Left hindlimb (tissue), 1 donor: ENCODE measurements at places on chromosomes 4 and X.
A peak's percentile ranks its signal among the peaks of the same experiment; 100 is the strongest.

GRCh38 chrX:8037593-8038348 is 110.6 kb upstream of the PNPLA4 start:
- DNase-seq, result no peak

GRCh38 chr4:98928131-98928504 is 815 bp downstream of the EIF4E start:
- DNase-seq, result peak; percentile 83

- DNase-seq, result no peak
Measured at GRCh38 chr4:125044886-125045285, 269.9 kb upstream of the FAT4 start.

GRCh38 chrX:110321670-110322069 is 3.8 kb upstream of the AMMECR1 start:
- DNase-seq, result no peak

DNA sequence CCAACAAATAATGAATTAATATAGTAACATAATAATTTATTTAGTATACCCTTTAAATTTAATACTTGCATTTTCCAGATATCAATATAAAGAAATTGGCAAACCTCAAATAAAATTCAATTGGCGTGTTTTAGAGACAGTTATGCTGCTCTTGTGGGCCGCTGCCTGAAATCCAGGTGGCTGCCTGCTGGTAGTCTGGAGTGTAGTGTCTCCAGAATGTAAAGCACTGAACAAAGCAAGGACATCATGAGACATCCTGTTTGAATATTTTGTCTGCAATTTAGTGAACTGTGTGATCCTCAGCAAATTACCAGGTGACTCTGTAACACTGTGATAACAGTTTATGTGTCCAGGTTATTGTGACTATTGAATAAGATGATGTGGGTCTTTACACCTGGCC is 29.9 kb downstream of the ZFP42 start:
- no peak for DNase-seq

- no peak for DNase-seq
Measured at GRCh38 chr4:48237996-48238645, 31.5 kb downstream of the TEC start.

DNA sequence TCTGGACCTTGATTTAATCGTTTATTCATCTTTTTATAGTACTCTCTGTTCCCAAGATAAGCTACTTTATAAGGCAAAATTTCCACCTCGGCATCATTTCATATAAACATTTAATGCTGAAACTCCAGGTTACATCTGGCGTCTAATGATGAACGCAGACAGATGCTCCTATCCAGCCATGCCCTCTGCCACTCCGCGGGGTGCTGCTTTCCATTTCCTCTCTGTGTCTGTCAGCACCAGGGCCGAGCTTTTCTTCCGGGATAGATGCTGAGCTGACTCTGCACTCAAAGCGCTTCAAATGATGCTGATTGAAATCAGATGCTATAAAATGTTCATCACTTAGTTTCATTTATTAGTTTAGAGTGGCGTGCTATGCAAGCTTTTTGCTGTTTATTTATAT is 80.5 kb upstream of the HELT start:
- DNase-seq, result no peak

DNA sequence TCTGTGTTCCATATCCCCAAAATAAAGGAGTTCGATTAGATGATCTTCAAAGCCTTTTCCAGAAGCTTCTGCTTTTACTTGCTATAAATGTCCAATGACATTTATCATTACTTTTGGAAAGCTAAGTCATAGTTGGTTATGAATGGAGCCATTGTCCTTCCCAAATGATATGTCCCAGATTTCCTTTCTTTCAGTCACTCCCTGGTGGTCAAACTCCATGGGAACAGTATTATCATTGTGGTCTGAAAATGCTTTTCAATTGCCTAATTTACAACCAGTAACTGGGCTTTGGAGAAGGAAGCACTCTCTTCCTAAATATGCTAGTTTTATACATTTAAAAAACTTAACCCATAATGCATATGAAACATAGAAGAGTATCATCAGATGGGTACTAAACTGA is 571.5 kb upstream of the AMOT start:
- no peak for DNase-seq

DNA sequence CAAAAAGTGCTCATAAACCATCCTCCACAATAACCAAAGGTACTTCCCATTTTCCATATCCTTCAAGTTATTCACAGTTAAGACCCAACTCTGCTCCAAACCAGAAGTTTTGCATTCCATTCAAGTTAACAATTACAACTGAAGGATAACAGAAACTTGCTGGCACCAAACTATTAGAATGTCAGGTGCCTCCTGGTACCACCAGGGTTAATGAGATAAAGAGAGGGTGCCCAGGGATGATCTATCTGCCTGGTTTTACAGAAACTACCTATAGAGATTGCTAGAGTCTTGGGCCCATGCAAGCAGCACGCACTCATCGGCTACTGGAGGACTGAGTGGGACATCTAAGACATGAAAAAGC is 114.6 kb downstream of the RBM47 start:
- no peak for DNase-seq

GRCh38 chr4:114782415-114783214 is 184.0 kb downstream of the UGT8 start:
- DNase-seq, result no peak

- no peak for DNase-seq
Measured at GRCh38 chr4:16627999-16628398, 270.4 kb downstream of the LDB2 start.

DNA sequence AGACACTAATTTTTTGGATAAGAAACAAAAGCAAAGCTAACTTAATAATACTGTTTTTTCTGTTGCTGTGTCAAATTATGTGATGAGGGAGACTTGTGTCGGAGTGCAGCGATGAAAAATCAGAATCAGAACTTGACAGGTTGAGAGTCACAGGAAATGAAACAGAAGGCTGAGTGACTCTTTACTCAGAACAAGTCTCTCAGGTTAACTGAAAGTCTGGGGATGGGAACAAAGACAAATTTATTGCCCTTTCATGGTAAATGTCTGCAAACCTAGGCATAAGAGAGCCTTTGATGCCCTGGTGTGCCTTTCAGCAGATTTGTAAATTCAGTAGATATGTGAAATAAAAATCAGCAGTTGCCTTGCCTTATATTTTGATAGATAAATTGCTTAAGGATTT is 96.0 kb downstream of the ADGRL3 start:
- no peak for DNase-seq

DNA sequence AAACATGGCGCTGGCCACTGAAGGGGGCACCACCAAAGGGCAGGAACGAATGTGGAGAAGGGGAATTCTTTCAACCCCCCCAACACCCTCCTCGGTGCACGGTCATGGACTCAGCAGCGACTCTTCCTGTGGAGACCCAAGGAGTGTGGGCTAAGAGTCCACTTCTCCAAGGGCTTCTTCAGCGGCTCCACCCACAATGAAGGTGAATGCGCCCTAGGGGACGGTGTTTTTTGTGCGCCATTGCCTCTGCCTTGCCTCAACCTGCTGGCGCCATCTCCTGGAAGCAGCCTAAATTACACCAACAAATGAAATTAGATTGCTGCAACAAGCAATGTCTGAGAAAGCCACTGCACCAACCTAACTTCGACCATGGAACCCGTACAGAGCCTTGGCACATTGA is 169.2 kb upstream of the MAGEB18 start:
- no peak for DNase-seq

DNA sequence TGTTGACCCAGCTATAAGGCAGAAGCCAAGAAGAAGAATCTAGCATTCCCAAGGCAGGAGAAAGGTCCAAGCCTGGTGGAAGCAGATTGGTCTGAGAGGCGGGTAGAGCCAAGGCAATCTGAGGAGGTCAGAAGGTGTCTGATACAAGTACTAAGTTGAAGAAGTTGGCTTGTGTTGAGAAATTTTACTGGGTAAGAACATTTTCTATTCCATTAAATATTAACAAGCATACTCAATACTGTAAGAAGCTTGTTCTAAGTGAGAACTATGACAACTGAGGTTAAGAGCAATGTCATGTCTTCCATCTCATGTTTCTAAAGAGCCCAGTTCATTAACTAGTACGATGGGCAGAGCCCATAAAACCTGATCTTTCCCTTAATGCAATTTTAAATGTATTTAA is 75.0 kb downstream of the FAM13A start:
- DNase-seq, result no peak

DNA sequence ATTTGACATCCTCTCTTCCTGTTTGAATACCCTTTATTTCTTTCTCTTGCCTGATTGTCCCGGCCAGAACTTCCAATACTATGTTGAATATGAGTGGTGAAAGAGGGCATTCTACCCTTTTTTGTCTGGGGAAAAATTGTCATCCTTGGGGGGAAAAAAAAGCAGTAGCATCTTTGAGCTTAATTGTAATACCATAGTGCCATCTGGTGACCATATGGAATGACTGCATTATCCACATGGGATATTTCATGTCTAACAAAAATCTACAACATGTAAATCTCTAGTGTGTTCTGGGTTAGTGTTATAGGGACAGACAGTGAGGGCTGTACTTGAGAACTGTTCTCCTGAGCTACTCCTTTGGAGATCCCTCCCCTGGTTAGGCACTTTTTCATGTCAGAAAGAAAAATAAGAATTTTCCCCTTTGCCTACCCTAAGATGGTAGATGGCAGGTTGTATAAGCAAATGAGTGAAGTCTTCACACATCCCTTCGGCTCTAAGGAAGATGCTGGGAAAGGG is 26.0 kb downstream of the CAPN6 start:
- no peak for DNase-seq

DNA sequence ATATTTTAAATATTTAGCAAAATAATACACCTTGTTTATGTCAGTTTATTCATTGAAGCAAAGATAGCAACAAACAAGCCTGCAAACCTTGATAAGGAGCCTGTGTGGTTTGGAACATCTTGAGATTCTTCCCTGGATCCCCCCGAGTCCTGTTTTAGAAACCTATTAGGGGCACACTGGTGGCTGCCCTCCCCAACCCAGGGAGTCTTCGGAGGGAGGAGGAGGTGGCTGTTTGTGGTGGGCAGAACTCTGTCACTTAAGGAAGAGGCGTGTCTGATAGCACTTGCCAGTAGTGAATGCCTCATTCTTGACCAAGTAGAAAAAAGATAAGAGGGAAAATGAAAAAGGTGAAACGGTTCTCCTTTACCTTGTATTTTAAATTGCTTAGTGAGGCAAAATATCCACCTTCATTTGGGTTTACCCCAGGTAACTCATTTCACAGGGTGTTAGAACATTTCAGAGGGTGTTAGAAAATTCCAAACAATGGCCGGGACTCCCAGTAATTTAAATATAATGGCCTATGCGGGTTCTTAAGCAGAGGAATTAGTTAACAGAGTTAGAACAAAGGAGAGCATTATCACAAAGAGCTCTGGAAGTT is 10.4 kb downstream of the KIT start:
- DNase-seq, result no peak

- no peak for DNase-seq
Measured at GRCh38 chrX:103513476-103514108, 5.7 kb downstream of the RAB40A start.

GRCh38 chr4:78370631-78371372 is 180.8 kb upstream of the ANXA3 start:
- DNase-seq, result no peak

- no peak for DNase-seq
Measured at GRCh38 chr4:2944586-2945526, 18.4 kb downstream of the NOP14 start.

DNA sequence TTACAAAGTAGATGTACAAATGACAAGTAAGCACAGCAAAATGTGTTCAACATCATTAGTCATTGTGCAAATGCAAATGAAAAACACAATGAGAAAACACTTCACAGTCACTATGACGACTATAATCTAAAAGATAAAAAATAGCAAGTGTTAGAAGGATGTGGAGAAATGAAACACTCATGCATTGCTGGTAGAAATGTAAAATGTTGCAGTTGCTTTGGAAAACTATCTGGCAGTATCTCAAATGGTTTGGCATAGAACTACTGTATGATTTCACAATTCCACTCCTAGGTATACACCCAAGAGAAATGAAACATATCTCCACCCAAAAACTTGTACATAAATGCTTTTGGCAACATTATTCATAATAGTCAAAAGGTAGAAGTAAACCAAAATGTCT is 459.7 kb upstream of the TRAM1L1 start:
- DNase-seq, result no peak

- no peak for DNase-seq
Measured at GRCh38 chr4:148225639-148226038, 216.6 kb downstream of the NR3C2 start.

- no peak for DNase-seq
Measured at GRCh38 chr4:88318751-88319350, 34.5 kb upstream of the PPM1K start.

DNA sequence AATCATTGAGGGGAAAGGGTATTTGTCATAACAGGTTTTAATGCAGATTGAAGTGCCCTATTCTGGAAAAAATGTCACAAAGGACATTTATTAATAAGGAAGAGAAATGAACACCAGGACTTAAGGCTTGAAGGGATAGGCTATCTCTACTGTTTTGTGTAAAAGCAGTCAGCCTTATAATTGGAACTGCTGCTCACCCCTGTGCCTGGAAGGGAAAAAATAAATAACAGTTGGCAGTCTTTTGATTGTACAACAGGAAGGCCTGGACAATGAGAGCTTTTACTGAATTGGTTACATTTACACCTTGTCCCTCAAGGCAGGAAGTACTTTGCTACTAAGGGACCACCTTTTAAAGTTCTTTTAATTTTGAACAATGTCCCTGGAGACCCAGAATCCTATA is 17.8 kb upstream of the MAGED4 start:
- no peak for DNase-seq

DNA sequence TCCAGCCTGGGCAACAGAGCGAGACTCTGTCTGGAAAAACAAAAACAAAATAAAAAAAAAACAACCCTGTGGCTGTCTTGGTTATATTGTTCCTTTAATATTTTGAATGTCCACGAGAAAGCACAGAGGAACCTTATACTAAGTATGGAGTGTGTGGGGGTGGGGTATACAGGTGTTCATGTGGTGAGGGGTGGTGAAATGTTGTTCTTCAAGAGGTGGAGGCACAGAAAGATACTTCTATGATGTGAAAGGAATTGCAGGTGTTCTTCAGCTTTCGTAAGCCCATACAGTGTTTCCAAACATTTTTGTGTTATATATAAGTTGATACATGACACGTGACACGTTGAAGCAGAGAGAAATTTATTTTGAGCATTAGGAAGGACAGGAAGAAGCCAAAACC is 46.4 kb downstream of the SLC9A6 start:
- no peak for DNase-seq
